Renal pelvis (tissue), 12 donors: ENCODE measurements at places on chromosomes 4 and X.
A peak's percentile ranks its signal among the peaks of the same experiment; 100 is the strongest.

DNA sequence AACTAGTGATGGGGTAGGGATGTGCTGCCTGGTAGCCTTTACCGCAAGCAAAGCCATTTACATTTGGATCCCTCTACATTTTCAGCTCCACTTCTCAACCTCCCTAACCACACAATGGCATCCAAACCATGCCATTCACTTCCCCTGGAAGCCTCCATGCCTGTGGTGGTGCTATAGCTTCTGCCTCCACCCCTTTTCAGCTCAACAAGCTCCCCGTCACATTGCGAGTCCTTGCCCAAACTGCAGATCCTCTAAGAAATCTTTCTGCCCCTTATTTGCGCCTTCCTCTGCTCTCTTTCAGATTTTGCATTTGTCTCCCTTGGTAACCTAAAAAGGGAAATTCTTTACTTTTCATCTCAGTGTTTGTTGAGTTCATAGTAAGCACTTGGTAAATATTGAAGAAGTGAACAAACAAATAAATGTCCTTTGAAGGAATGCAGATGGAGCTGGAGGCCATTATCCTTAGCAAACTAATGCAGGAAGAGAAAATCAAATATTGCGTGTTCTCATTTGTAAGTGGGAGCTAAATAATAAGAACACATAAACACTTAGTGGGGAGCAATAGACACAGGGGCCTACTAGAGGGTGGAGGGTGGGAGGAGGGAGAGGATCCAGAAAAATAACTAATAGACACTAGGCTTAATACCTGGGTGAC is 6.9 kb downstream of the CYTL1 start:
- DNase-seq = no peak

DNA sequence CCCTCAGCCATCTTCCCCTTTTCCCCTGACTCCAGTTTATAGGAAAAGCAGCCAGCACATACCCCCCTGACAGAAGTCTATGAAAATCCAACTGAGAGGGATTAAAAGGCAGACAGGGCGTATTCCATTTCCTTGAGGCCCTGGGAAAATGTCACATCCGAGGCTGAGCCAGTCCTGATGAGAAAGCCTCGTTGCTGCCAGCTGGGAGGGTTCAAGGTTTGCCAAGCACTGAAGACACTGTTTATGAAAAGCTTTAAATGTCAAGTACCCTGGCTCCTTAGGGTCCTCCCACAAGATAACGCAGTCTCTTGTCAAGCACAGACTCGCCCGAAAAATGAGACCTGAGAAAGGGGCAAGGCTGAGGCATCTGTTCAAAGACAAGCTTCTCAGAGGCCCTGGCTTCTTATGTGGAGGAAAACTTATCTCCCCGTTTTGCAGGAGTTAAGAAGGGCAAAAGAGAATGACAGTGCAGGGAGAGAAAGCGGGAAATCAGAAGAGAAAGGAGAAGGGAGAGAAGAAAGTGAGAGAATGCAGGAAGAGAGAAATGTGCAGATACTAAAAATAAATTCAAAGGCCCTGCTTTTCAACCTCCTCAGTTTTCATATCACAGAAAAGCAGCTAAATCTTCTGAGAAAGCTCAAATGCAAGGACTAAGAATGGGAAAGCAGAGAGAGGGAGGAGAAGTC is 44.7 kb downstream of the SCD5 start:
- no peak for DNase-seq

- DNase-seq = peak; percentile 58
Observed at GRCh38 chrX:44874420-44875184, 1.6 kb downstream of the KDM6A start.

GRCh38 chr4:16686195-16686594 is 212.2 kb downstream of the LDB2 start:
- DNase-seq = no peak

DNA sequence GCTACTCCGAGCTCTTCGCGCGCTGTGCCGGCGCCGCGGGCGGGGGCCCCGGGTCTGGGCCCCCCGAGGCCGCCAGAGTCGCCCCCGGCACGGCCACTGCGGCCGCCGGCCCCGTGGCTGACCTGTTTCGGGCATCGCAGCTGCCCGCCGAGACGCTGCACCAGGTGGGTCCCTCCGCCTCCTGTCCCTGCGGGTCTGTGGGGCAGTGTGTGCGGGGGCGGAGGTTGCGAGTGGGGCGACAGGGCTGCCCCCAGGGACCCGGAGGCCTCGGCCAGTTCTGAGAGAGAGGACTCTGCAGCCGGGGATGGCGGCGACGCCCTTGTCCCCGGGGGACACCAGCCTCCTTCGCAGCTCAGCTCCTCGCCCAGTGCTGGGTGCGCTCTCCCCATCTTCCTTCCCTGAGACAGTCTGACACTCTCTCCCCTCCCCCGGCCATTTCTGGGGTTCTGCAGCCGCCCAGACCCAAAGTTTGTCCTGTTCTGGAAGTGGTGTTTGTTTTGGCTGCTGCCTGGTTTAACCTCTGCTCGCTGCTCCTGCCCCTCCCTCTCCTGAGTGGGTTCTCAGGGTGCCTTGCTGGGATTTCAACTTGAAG is 609 bp downstream of the REPS2 start:
- DNase-seq = no peak

- no peak for DNase-seq
Observed at GRCh38 chr4:20681271-20681670, 19.0 kb upstream of the PACRGL start.

DNA sequence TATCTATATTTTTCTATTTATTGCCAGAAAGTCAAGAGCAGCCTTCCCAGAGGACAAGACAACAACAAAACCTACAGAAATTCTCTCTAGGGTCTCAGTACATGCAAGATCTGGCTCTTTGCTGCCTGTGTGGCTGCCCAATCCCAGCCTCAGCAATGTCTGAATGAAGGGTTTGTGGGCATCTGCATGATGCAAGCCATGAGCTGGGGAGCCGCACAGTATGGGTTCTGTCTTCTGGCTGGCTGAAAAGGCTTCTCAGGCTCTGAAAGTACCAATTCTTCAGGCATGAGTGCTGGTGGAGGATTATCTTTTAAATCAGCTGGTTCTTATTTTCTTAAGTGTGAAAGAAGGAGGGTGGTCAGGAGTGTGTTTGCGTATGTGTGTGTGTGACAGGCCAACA is 104.6 kb downstream of the PDGFRA start:
- no peak for DNase-seq

- DNase-seq = no peak
Observed at GRCh38 chr4:84688605-84689004, 105.7 kb downstream of the CDS1 start.

GRCh38 chrX:134669378-134670098 is 11.3 kb upstream of the PLAC1 start:
- no peak for DNase-seq

DNA sequence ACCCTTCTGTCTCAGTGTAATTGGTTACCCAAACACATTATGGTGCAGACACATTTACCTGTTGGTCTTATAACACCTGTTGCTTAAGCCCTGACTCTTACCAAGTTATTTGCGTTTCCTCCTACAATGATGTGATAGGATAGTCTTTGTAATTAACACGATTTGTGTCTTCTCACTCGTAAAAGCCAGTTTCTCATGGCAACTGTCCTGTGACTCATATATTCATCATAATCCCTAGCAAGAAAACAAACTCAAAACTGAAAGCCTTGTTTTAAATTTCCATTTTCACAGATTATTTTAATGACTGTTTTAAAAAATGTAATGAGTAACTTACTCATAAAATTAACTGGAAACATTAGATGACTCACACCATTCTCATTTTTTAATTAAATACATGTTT is 495.2 kb downstream of the NLGN4X start:
- DNase-seq = no peak

DNA sequence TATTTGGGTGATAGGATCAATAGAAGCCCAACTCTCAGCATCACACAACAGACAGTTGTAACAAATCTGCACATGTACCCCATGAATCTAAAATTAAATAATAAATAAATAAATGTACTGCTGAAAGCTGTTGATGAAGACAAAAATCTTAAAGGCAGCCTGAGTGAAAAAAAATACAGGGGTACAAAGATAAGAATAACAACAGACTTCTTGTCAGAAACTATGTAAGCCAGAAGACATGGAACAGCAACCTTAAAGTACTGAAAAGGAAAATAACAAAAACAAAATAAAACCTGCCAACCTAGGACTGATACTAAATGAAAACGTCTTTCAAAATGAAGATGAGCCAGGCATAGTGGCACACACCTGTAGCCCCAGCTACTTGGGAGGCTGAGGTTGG is 25.0 kb upstream of the PDLIM5 start:
- DNase-seq = no peak

- DNase-seq = no peak
Observed at GRCh38 chr4:41753942-41754341, 5.4 kb upstream of the PHOX2B start.

DNA sequence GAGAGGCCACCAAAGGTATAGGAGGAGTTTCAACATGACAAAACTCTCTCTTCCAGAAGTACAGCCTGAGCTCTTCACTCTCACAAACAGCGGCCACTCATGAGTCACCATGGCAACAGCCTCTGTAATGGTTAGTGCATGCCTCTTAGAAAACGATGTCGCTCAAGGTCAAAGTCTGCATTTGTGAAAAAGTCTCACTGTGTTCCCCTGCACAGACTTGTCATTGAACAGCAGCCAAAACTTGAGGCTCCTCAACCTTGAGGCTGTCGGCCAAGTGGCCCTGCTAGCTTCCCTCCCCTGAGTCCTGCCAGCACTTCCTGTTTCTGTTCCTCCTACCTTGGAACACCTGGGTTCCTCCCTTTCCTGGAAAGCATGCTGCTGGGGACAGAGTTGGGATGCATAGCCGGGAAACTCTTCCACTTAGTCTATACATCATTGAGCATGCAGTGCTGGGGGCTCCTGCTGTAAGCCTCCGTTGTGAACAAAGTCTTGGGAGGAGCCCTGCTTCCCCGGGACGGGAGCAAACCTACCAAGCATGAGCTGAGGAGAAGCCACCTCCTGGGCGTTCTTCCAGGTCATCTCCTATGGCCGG is 66.6 kb downstream of the ING2 start:
- DNase-seq = peak; percentile 41

DNA sequence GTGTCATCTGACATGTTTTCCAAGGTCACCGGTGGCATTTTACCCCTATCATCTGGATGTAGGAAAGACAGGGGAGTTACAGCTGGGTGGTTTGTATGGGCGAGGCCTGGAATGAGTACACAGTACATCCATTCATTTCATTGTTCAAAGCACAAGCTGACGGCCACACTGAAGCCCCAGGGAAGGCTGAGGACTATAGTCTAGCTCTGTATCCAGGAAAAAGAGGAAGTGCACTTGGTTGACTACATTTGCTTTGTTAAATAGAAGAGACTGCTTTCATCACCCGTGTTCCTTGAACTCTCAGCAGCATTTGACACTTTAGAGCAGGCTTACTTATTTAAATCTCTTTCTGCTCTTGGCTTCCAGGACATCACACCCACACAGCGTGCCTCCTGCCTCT is 1041.0 kb upstream of the TENM3 start:
- DNase-seq = no peak

DNA sequence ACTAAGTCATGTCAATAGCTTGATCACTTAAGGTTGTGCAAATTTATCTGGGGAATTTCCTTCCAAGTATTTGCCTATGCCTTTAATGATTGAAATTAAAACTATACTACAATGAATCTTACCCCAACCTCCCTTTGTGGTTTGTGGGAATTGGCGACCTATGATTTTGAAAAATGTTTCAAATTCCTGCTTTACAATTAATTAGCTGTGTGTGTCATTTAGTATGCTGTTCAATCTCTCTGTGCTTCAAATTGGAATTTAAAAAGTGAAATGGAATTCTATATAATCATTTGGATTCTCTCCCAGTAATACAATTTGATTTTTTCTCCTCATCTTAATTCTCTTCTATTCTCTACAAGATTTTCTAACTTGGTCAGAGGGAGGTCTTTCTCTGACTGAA is 2319.5 kb downstream of the ARAP2 start:
- no peak for DNase-seq

- no peak for DNase-seq
Observed at GRCh38 chrX:124488412-124489161, 142.2 kb downstream of the SH2D1A start.

DNA sequence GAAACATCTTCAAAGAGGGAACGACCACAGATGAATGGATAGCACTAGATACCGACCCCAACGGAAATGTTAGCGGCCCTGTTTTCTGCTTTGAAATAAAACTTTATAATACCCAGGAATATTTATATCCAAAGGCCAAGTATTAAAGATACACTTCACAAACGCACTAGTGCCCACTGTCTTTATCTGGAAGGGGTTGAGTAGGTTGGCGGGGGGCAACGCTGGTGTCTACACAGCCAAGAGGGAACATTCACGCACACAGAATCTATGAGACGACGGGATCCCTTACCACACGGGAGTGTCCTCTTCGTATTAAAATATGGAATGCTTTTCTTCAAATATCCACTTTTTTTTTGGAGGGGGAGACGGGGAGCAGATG is 3.3 kb downstream of the HAND2 start:
- no peak for DNase-seq

- no peak for DNase-seq
Observed at GRCh38 chrX:10197279-10198210, 40.8 kb downstream of the CLCN4 start.
